ENCODE measurements at places on chromosomes 3 and 15. TPM values are rescaled to one million over a fixed set of nuclear protein-coding genes. Genes with fewer than 3 reads are reported as not detected.

ADAMTS9 gene
- 5.4 TPM for total RNA-seq

LRRC3B gene
- total RNA-seq, result not detected

SPG21 gene
- total RNA-seq, result 106 TPM

SI gene
- not detected for total RNA-seq

MDFIC2 gene
- total RNA-seq, result not detected

LMLN gene
- total RNA-seq, result 2.3 TPM

GOLGA8K gene
- not detected for total RNA-seq

CLRN1 gene
- total RNA-seq, result not detected

SSUH2 gene
- total RNA-seq, result 0.63 TPM
